ENCODE measurements at places on chromosomes 4 and X.

DNA sequence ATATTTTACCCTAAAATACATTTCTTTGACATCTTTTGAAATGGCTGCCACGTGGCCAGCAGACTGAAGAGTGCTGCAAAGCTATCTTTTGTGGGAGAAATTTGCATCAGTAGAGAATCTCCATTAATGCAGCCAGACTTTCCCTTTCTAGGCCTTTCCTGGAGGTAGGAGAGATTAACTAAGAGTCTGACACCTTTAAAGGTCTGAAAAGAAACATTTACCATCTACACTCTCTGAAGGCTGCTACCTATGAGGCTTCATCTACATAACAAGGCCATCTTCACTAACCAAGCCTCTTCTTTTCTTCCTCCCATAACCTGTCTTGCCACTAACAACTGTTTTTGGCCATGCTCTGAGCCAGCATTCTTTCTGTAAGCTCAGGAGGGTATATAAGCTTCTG, 17.8 kb upstream of the SPRY1 start:
- DNase-seq: no peak

DNA sequence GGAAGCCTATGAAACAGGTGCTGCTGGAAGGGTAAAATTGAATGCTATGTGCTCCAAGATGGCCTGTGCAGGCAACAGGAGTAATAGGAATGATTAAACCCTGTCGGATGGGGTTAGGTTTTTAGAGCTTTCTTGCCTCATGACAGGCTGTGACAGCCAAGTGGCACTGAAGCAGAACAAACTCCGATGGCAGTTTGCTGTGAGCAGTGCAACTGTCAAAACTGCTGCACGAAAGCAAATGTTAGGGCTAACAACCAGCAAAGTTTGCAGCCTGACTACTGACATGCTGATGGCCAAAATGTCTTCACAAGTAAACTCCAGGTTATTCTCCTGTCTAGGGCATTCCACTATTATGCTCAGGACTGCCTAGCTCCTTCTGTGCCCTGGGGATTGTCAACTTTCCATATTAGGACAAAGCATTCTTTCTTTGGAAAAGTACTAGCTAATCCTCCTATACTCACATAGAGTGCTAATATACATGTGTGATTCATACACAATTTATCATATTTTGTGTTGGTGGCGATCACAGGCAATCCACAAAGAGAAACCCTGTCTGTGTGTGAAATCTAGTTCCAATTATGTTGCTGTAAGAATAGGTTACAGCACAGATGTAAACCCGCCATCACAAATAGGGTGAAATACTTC, 486.6 kb upstream of the TENM3 start:
- DNase-seq: no peak

GRCh38 chrX:67648361-67648760, 104.5 kb downstream of the AR start:
- no peak for DNase-seq

GRCh38 chr4:8768357-8768999, 103.2 kb downstream of the HMX1 start:
- no peak for DNase-seq

Data from common myeloid progenitor, CD34-positive (primary cell).